Fibroblast of skin of abdomen (primary cell): ENCODE measurements at places on chromosomes 5 and 9.

GRCh38 chr5:170848033-170848432 is 13.8 kb upstream of the RANBP17 start:
- no peak for DNase-seq

DNA sequence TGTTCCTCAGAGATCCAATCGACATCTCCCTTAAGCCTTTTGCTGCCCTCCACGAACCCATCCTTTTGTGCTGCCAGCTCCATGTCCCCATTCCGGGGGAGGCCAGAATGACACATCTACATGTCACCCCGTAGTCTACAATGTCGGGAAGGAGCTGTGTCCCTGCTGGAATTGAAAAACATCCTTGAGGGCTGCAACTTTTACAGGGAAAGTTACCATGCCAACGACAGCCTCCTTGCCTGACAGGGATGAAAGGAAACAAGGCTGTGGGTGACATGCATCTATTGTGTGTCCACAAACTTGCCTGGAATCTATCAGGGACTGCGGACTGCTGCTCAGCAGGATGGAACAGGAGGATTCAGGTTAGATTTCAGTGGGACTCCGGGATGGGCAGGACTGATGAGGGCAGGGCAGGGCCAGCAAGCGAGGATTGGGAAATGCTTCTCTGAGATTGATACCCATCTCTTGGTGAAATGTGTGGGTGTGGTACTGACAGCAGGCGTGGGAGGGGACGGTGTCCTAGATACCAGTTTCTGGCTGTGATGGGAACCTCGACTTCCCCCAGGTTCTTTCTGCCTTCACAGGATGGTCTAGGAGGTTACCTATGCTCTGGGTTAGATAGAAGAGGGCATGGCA is 25.5 kb downstream of the EGR1 start:
- DNase-seq: no peak

DNA sequence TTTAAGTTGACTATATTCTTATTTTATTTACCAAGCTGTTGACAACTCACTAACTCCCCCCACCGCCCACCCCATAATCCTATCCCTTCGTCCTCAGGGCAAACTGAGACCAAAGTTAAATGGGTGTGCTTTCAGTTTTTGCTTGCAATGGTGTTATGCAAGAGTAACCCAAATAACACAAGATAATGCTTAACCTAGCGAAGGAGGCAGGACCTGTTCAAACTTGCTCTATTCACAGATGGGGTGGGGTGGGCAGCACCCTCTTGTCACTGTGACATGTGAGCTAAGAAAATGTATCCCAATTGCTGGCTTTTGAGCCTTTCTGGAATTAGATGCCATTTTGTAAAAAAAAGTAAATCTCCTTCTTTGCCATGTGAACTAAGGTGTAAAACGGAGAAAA is 40.4 kb downstream of the GLIS3 start:
- DNase-seq: no peak

DNA sequence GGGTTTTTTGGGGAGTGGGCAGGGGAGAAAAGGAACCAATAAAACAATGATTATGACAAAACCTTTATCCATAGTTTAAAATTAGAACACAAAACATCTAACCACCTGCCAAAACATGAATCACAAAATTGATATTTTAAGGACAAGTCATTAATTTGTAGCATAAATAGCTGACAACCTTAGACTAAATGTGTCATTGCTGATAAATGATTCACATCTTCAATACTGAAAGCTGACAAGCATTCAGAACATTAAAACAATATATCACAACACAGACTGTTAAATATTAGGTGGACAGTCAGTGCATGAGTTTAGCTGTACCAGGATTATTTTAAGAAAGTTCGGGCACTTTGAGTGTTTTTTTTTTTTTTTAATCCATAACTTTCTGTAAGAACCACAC is 71.5 kb downstream of the NR3C1 start:
- no peak for DNase-seq

DNA sequence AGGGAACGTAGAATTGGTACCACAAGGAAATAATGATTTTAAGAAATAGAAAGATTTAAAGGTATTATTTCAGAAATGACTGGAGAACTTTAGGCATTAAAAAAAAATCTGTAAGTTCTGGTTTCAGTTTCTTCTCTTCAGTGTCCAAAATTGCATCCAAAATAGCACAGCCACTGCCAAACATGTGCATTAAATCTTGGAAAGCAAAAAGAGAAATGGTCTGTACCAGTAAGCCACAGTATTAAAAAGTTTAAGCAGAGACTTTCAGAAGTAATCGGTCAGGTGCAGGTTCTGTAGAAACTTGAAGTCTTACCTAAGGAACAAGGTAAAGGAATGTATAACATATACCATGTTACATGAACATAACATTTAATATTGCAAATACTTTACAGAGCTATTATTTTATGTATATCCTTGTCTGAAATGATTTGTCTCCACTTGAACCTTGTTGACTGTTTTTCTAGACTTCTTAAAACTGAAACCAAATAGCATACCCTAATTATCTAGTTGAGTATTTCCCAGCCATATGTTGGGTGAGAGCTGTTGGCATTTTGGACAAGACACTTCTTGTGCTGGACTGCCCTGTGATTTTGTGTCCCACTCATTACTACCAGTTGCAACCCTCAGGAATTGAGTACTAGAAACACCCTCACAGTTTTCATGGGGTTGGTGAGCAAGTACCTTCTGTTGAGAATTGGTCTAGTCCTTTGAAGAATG is 32.1 kb downstream of the NIPBL start:
- DNase-seq: no peak

DNA sequence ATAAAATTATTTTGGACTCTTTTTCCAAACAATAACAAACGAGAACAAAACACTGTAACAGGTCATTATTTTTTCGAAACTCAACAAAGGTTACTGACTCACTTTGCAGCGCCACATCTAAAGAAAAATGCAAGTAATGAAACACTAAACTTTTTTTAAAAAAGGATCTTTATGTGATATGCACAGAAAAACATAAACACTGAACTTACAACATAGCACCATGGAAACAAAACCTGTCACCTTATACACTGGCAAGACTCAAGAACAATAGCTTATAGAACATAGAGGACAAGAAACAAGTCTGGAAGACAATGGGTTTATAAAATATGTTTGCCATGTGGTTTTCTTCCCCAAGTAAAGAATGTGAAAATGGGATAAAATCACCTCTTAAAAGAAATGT is 85.2 kb downstream of the AUH start:
- DNase-seq: no peak

- DNase-seq: peak; percentile 31
Observed at GRCh38 chr5:136210259-136210658, 17.3 kb upstream of the SMIM32 start.

DNA sequence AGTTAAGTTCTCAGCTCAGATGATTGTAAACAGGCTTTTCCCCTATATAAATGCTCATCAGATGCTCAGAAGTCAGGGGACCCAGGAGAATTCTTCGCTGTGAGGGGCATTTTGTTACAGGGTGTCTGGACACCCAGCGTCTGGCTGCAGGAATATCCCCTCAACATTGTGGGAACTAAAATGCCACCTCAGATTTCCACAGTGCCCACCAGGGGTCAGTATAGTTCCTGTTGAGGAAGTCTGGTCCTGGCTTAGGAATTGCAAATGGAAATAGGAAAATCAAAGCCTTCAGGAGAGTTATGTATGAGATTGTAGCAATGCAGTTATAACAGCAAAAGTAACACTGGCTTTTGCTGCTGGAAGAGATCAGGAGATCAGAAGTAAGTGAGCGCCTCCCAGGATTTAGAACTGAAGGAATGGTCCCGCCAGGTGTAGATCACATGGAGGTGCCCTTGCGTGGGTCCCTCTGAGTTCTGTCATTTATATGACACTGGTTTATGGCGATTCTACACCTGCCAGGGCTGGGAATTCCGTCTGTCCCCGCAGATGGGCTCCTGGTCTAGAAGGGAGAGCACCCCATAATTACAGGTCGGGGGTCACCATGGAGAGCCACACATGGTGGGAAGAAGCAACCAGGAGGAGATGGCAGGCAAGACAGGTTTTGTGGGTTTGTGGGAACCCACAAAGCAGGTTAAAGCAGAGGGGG is 47.1 kb upstream of the CTSL start:
- peak; percentile 74 for DNase-seq

DNA sequence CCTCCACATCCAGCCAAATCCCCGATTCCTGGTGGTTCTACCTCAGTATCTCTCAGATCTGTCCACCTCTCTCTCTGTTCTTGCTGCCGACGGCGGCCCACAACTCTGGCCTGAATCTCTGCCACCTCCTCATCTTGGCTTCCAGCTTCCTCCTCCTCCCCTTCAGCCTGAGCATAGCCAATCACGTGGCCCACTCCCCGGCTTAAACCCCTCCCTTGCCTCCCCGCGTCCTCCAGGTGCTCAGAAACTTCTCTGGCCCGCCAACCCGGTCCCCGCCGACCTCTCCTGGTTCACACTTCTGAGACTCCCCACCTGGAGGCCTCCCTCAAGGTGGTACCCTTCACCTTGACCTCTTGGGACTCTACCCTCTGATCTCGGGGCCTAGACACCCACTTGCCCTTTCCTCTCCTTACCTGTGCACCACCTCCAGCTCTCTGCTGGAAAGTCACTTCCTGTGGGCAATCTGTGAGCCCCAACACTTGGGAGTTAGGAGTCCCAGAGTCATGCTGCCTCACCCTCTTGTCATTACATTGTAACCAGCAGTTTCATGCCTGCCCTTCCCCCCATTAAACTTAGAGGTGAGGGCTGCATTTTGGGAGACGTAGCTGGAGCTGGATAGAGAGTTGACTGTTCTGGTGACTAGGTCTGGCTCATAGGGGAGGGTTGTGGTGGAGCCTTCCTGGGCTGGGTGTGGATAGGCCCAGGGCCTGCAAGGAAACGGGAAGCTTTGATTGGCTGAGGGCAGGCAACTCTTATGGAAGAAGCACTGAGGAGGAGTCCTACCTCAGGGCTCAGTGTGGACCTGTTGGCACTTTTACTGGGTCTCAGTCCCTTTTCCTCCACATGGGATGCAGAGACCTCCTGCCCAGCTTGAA is 4.5 kb upstream of the SET start:
- DNase-seq: peak; percentile 74

GRCh38 chr5:167816354-167816753 is 475.1 kb upstream of the WWC1 start:
- DNase-seq: no peak

DNA sequence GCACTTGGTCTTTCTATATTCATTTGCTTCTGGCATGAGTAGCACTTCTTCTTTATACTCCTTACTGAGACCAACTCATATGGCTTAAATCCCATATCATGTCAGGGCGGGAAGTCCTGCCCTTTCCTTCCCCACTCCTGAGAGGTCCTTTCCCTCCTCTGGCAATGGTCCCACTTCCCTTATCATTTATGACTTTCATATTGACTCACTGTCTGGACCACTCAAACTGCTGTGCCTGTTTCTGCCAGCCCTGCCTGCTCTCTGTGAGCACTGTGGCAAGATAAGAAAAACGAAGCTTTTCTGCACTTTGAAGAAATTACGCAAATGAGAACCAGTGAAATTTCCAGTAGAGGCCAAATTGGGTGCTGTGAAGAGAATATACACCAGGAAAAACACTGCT is 58.1 kb downstream of the ZNF474 start:
- no peak for DNase-seq

GRCh38 chr5:101112645-101113044 is 209.6 kb upstream of the ST8SIA4 start:
- DNase-seq: no peak

DNA sequence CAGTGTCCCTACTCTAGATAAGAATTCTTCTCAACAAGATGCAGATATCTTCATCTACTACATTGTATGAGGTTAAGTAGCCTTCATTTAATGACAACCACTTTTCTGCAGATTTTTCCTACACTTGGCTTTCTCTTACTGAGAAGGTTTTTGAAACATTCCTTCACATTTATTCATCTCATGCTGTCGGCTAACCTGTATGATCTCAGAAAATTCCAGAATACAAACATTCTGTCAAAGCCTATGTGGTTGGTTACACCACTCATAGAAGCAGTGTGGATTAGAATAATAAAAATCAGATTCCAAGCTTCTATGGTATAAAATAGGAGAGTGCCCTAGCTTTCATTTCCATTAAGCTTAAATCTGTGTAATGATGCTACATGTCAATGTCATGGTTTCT is 39.4 kb upstream of the ERCC6L2 start:
- peak; percentile 64 for DNase-seq

DNA sequence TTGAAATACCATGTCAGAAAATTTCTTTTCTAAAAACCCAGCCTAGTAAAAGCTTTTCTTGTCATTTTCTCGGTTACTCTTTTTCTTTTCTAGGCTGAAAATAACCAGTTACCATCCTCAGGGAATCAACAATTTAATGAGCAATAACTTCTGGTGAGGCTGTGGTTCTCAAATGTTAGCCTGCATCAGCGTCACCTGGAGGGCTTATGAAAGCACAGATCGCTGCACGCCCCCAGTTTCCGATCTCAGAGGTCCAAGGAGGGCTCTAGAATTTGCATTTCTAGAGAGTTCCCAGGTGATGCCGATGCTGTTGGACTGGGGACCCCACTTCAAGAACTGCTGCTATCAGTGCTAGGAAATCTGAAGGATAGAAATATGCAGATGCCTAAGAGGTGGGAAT is 28.9 kb upstream of the TLE1 start:
- no peak for DNase-seq

DNA sequence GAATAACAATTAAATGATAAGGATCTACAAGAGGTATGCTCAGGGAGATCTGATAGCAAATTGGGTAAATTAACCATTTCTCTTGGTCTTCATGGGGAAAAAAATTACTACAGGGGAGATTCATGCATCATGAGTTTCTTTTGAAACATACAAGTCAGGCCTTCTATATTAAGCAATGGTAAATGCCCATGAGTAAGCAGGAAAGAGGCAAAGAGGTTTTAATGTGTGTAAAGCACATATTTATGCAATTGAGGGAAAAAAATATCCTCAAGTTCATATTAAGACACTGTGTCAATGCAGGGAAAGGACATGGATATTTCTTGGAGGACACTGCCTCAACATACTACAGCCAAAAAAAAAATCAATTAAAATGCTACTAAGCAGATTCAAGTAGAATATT is 73.4 kb upstream of the NR4A3 start:
- DNase-seq: peak; percentile 21

GRCh38 chr5:124704594-124705284 is 41.7 kb downstream of the ZNF608 start:
- DNase-seq: no peak

- DNase-seq: no peak
Observed at GRCh38 chr9:99867968-99868367, 38.5 kb upstream of the STX17 start.

DNA sequence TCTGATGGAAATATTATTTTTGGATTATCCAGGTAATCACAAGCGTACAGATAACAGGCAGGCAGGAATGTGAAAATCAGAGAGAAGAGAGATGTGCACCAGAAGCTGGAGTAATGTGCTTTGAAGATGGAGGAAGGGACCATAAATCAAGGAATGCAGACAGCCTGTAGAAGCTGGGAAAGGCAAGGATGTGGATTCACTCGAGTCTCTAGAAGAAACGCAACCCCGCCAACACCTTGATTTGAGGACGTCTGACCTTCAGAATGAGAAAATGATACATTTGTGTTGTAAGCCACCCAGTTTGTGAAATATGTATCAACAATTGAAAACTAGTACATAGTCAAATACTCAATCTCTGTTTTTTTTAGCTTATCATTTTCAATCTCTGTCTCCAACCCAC is 207.6 kb upstream of the MPDZ start:
- no peak for DNase-seq

GRCh38 chr5:130995254-130995515 is 169.9 kb downstream of the HINT1 start:
- no peak for DNase-seq
